ENCODE measurements at places on chromosomes 6 and 20. TPM values are rescaled to one million over a fixed set of nuclear protein-coding genes. Genes with fewer than 3 reads are reported as not detected.

Gene ECT2L
- polyA plus RNA-seq = 0.08 TPM

Gene IP6K3
- not detected for polyA plus RNA-seq

- no peak for DNase-seq
Measured at GRCh38 chr20:20628314-20628713, 84.1 kb downstream of the RALGAPA2 start.

DNA sequence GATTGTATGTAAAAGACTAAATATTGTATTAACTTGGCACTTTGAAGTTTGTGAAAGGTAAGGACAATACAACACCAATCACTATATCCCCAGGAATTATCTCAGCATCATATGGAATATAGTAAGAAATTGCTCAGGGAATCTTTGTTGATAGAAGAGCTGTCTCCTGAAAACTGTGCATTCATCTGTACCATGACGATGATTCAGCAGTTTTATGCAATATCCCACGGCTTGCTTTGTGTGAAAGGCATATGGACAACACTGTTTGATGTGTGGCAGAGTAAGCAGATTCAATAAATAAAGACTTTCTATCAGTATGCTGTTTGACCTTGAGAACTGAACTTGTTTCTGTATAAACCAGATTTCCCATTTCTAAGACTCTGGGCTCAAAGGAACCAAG is 147.5 kb upstream of the PLN start:
- no peak for DNase-seq

Gene VNN1
- not detected for polyA plus RNA-seq

Gene HTR1B
- not detected for polyA plus RNA-seq

GRCh38 chr6:122020588-122021264 is 378.7 kb upstream of the HSF2 start:
- DNase-seq = no peak

DNA sequence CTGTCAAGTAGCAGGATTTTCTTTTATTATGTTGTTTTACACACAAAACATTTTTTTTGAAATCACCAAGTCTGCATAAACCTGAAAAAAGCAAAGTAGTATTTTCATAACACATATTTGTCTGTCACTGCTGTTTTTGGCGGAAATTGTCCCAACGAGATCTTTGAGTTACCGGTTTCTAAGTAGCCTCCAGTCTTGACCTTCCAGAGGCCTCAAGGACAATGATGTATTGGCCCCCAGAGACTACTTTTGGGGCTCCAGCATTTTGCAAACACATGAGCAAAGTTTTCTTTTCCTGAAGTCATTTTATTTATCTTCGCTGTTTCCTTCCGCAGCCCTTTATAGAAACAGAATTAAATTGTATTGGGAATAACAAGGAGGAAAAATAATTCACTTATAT is 862.6 kb downstream of the KIF16B start:
- no peak for DNase-seq

Gene OTOR
- polyA plus RNA-seq = not detected

DNA sequence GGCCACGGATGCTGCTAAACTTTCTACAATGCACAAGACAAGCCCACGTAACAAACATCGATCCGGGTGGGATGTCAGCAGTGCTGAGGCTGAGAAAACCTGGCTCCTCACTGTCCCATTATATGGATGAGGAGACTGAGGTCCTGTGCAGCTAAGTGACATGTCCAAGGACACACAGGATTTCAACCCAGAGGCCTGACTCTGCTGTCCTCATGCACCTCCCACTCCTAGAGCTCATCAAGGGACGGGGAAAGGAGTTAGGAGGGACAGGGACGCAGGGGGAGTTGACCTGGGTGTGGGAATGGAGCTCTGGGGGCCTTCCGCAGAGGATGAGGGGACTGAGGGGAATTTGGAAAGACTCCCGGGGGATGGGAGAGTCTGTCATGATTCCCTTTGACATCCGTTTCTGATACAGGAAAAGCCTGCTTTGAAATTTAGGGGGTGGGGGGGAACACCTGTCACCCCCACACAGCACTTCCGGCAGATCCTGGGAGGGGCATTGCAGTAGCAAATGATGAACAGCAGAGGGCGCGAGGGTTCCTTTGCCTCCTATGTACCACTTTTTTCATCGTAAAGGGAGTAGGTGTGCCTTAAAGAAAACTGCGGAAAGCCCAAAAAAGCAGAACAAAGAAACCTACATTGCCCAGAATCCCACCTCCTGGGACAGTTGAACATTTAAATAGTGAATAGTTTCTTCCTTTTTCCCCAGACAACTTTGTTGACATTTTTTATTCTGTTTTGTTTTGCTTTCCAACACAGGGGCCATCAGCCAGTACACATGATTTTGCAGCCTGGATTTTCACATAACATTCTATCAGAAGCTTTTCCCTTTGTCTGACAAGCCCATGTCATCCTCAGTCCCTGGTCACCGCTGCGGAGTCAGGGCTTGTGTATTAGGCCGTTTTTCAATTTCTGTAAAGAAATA is 48.6 kb downstream of the SLC2A10 start:
- DNase-seq = peak; percentile 25

Gene SDHAF4
- 8.6 TPM for polyA plus RNA-seq

Gene PERP
- polyA plus RNA-seq = 0.13 TPM

Gene SULF2
- 3.0 TPM for polyA plus RNA-seq

DNA sequence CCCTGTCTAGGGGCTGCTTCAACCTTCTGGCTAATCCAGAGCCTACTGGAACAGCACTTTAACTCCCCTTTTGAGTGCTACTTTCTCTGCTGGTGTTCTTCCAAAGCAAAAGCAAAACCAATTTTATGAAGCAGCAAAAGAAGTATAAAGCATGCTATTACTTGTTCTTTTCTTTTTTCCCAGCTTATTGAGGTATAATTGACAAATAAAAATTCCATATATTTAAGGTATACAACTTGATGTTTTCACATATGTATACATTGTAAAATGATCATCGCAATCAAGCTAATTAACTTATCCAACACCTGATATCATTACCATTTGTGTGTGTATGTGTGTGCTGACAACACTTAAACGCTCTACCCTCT is 14.9 kb downstream of the ID4 start:
- no peak for DNase-seq

DNA sequence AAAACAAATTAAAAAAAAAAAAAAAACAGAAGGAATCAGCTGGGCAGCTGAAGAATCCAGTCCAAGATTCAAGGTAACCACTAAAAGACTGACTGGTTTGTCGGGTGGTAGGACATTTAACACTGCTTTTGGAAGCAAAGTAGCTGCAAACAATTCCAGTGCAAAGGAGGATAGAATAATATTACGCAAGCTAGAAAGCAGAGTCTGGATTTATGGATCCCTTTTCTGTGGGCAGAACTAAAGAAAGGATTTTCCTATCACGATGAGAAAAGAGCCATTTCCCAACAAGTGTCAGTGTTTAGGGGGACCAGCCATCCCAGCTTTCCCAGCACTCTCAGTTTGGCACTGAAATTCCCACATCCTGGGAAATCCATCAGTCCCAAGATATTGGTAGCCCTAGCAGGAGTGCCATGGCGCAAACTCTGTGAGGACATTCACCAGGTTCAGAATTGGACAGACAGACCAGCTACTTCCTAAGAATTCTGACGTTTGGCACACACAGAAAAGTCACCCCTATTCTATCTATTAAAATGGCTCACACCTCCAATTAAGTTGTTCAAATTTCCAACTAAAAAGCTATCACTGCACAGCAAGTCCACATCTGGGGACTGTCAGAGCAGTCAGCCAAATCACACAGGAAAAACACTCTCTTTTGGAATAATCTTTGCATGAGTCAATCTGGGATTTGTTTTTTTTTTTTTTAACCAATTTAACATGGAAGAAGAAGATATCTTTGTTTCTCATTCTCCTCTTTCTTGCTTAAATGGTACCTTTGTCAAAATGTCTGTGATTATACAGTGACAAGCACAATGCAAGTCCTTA is 356.8 kb upstream of the ARID1B start:
- DNase-seq = no peak

DNA sequence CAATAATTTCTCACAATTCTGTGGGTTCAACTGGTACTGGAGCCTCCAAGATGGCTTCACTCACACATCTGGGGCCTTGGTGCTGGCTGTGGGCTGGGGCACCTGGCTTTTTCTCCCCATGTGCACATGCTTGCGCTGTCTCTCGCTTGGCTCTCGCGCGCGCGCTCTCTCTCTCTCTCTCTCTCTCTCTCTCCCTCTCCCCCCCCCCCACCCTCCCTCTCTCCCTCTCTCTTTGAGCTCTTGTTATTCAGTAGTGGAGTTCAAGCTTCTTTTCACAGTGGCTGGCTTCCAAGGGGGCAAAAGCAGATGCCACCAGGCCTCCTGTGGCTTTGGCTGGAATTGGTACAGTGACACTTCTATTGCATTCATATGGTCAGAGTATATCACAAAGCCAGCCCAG is 10.8 kb upstream of the TBCC start:
- DNase-seq = no peak

Gene GHRH
- polyA plus RNA-seq = not detected

Gene UST
- 7.2 TPM for polyA plus RNA-seq

DNA sequence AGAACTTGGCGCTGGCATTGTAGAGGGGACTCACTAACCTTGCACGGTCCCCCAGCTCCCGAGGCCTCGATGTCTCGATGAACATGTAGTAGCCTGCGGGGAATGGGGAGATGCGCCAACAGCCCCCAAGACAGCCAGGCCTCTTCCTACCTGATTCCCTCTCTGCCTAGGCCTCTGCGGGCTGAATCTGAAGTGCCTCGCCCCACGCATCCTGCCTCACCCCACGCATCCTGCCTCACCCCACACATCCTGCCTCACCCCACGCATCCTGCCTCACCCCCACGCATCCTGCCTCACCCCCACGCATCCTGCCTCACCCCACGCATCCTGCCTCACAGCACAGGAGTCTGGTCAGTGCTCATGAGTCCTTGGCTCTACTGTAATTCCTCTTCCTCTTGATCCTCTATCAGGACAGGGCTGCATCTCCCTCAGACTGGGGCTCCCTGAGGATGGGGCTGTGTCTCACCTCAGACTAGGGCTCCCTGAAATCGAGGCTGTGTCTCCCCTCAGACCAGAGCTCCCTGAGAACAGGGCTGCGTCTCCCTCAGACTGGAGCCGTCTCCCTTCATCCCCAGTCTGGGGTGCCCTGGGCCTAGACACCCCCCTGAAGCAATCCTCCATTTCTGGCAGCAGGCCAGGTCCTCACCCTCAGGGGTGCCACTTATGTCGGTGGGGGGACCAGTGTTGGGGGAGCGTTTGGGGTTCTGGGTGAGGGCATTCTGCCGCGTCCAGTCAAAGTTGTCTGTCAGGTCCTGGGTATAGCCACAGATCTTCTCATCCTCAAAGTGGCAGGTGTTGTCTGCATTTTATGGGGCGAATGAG is 53.6 kb downstream of the MDGA1 start:
- DNase-seq = no peak

Gene IL17F
- polyA plus RNA-seq = not detected

Gene NR2E1
- not detected for polyA plus RNA-seq

Gene LIME1
- polyA plus RNA-seq = 4.9 TPM

Gene TCP11
- not detected for polyA plus RNA-seq

- DNase-seq = no peak
Measured at GRCh38 chr6:157534977-157535339, 154.0 kb downstream of the ZDHHC14 start.

- no peak for DNase-seq
Measured at GRCh38 chr6:139448051-139448649, 73.7 kb upstream of the CITED2 start.

GRCh38 chr6:137258170-137258569 is 39.0 kb upstream of the IFNGR1 start:
- DNase-seq = no peak

- no peak for DNase-seq
Measured at GRCh38 chr6:167485186-167485978, 160.5 kb downstream of the TTLL2 start.
